ENCODE measurements at places on chromosomes 12 and 14.

DNA sequence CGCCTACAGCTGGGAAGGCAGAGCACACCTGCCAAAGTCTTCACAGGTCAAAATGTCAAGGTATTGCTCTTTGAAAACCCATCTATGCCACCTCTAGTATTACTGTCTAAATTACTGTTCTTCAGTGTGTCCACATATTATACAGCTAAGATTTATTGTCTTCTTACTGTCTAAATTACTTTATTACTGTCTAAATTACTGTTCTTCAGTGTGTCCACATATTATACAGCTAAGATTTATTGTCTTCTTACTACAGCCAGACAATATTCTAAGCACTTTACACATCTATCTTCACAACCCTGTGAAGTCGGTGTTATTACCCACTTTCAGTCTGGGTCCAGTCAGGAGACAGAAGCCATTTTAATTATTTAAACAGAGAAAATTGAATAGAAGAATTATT, 173.9 kb downstream of the MYRFL start:
- DNase-seq, result no peak

DNA sequence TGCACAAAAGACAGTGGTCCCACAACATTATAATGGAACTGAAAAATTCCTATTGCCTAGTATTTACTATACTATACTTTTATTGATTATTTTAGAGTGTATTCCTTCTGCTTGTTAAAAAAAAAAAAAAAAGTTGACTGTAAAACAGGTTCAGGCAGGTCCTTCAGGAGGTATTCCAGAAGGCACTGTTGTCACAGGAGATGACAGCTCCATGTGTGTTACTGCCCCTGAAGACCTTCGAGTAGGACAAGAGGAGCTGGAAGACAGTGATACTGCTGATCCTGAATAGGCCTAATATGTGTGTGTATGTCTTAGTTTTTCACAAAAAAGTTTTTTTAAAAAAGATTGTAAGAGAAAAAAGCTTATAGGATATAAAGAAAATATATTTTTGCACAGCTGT, 12.3 kb downstream of the UBE2N start:
- no peak for DNase-seq

DNA sequence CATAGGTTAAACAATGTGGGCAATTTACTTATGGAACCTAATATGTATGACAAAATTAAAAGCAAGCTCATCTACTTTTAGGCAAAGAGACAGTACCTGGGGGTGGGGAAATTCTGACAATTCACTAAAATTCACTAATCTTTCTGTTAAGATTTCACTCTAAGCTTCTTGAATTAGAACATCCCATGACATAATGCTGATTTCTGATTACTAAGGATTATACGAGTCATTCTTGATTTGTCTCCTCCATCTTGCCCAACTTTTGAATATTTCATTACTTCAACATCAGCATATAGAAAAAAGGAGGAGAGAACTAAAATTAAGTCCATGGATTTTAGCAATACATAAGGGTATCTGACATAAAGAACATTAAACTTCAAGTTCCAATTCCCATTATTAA, 2.4 kb downstream of the CEP83 start:
- DNase-seq, result no peak

GRCh38 chr12:116347265-116347664, 69.8 kb upstream of the MED13L start:
- no peak for DNase-seq

DNA sequence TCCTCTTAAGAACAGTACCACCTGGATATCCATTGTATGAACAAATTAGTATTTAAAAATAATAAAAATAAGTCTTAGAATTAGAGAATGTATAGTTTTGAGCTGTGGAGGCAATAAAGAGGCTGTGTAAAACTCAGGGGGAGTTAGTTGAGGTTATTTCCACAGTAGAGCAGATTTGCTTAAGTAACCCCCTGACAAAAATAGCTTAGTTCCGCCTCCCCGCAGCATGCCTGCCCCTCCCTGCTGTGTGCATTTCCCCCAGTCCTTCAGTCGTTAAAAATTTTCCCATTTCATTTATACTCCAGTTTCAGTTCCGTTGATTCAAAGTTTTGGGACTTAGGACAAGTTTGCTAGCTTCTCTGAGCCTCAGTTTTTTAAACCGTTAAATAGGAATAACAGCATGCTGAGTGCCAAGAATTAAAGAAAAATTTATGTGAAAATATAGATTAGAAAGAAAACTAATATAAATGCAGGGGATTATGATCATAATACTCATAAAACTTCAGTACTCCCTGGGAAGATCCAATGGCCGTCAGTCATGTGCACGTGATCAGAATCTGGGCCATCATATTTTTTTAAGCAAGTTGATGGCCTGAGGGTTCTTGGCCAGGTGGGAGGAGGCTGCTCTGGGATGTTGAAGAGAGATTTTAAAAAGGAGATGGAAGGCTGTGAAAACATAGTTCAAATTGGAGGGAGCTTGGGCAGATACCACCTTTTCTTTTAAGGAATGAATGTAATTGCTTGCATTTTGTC, 14.5 kb upstream of the SLC38A2 start:
- no peak for DNase-seq

Measured in SJSA1 (cell line).